ENCODE measurements at places on chromosomes 12 and 14.
A peak's percentile ranks its signal among the peaks of the same experiment; 100 is the strongest.

- DNase-seq = no peak
These were observed 120.0 kb downstream of the DNAI7 start for GRCh38 chr12:25074954-25075353.

- no peak for DNase-seq
These were observed 2.7 kb downstream of the STK38L start for GRCh38 chr12:27246774-27247173.

DNA sequence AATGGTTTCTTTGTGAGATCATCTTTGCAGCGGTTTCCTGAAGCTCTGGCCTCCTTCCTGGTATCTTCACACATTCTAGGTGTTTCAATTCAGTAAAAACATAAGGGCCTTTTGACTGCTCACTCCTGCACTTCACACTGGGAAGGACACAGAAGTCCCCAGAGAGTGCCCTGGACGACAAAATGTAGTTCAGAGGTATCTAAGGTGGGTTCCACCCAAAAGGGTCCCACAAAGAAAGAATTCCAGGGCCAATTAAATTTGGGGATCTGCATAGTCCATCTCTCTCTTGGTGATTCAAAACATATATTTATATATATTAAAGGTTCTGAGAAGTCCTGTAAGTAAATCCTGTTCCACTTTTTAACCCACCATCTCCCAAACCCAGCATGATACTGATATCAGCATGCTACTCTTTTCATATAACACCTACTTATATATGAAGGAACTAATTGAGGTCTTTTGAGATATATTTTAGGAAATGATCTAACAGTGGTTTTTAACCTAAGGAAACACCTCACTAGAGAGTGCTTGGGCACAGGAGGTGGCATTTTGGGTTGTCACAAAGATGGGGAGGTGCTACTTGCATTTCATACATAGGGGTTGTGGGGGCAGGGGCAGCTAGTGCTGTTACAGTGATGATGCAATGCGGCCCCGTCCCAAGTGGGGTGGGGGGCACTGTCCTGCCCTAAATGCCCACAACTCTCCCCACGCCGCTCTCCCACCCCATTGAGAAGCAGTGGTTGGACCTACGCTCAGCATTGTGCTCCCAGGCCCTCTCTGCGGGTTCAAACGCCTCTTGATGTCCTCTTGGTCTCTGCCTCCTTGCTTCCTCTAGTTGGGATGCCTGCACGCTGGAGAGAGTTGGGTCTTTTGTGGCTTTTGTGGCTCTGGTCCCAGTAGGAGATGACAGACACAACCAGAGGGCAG is 109.4 kb downstream of the ARF6 start:
- DNase-seq = no peak

DNA sequence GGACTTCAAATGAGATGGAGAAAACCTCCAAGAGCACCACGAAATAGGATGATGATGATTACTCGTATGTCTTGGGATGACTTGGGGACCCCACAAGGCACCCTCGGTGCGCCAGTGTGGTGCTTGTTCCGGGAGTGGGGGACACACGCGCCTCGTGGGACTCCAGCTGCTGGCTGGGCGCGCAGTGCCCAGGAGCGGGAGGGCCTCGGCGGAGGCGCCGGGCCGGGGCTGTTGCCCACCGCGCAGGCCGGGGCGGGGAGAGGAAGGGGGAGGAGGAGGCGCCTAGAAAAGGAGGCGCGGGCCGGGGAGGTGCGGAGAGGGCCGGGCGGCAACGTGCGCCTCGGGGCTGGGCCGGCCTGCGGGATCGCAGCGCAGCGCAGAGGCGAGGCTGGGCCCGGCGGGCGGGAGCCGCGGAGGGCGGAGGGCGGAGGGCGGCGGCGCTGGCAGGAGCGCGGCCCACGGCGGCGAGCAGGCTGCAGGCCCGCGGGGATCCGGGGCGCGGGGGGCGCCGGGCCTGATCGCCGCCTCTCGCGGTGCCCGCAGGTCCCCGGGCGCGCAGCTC is at the start of gene RFLNA:
RFLNA (plus strand) TSS at position 314 of the 562 bp plus-strand sequence. CDS start 337 bp downstream, outside the sequence.
- no peak for DNase-seq

DNA sequence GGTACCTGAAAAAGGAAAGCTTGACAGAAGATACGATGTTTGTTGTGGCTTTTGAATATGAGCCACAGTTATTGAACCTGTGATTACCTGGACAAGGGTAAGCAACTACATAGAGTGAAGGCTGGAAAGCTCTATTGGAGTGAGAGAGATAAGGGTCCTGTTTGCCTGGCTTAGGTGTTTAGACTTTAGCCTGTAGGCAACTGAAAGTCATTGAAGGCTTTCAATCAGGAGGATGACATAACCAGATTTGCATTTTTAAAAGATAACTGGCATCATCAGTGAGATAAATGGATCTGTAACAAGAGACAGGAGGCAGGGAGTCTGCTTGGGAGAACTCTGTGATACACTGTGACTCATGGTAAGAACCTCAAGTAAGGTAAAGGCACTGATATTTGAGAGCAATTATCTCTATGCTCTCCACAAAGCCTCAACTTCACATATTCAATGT is 128.9 kb upstream of the SOX5 start:
- DNase-seq = no peak

DNA sequence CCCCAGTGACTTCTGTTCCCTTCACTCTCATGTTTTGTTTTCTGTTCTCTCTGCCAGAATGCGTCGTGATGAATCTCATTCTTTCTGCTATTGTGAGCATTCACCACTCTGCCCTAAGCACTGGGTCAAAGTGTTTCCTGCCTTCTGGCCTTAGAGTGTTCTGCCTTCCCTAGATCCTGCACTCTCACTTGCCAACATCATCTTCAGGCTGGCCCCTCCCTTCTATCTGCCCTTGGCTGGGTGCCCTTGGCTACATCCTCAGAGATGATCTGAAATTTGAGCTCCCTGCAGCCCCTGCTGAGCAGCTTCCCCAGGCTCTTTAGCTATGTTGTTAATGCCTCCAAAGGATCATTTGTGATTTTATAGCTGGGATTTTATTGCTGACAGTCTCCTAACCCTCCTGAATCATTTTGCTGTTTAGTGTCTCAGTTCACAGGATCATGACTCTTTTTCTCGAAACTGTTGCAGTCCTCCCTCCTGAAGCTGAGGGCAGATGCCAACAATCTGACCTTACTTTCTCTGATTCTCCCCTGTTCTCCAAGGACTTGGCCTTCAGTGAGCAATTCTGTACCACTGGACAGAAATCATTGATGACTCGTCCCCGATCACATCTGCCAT is 4.5 kb downstream of the DHRS2 start:
- no peak for DNase-seq

GRCh38 chr14:96088481-96088880 is 49.3 kb downstream of the C14orf132 start:
- DNase-seq = no peak

- no peak for DNase-seq
These were observed 95.8 kb downstream of the TMTC3 start for GRCh38 chr12:88237954-88238353.

- DNase-seq = no peak
These were observed 59.7 kb upstream of the NAP1L1 start for GRCh38 chr12:76144245-76144549.

- no peak for DNase-seq
These were observed 21.9 kb upstream of the CERS5 start for GRCh38 chr12:50188875-50189575.

- DNase-seq = peak; percentile 6
These were observed 39.8 kb downstream of the IFNG start for GRCh38 chr12:68119724-68120211.

DNA sequence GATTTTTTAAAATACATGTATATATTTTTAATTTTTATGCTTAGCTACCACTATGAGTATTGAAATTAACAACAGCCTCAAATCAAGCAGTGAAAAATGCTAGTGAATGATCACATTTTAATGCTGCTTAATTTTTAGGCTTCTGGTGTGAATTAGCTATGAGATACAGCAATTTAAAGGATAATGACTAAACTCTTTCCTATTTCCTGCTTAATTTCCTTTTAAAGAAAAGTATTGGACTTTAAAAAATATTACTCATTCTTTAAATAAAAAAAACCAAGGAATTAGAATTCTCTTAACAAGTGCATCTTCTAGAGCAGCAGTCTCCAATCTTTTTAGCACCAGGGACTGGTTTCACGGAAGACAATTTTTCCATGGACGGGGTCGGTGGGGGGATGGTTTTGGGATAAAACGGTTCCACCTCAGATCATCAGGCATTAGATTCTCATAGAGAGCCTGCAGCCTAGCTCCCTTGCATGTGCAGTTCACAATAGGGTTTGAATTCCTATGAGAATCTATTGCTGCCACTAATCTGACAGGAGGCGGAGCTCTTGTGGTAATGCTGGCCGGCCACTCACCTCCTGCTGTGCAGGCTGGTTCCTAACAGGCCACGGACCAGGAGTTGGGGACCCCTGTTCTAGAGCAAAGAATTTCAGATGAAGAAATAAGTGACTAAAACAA is 18.6 kb upstream of the NTN4 start:
- no peak for DNase-seq

DNA sequence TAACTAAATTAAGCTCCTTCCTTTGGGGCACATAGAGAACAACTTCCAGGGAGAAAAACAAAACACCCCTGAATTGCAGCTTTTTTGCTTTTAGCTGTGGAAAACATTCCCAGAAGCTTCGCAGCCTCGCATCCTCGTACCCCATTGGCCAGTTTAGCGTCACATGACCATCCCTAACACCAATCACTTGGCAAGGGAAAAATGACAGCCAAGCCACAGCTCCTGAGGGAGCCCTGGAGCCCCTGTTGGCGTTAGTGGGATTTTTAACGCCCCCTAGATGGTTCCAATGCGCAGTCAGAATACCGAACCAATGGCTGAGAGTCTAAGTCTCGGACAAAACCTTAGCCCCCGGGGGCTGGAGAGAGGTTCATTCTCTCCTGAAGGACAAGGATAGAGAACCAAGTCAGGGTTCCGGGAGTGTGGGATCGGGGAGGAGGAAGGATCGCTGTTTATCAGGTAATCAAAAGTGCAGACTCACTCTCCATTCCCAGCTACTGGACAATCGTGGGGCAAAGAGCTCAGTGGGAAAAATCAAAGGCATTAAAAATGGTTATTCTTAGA is 135.6 kb upstream of the HIF1A start:
- no peak for DNase-seq

DNA sequence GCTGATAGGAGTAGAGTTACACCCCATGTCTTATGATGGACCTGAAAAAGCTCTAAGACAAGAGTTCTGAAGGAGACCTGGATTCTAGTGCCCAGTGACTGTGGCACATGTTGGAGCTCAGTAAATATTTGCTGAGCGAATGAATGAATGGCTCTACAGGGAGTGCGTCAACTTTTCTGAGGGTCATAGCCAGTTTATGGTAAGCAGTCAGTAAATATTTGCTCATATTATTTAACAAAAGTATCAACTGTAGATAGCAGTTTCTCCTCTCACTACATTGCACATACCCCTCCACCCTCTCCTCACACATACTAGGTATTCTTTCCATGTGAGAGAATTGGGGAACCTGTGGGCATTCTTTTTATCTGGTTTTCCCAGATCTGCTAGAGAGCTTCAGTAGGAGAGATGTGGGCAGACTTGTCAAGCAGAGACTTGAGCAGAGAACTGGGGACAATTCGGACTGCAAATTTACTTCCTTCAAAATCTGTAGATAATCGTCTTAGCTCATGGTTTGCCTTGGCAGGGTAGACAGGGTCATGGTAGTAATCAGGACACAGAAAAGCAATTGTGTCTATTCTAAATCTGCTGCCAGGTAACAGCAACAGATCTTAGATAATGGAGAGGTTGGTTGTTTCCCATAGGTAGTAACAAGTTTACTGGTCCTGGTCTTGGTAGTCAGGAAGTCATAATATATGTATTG is 5.7 kb downstream of the SLC4A8 start:
- no peak for DNase-seq

- peak; percentile 81 for DNase-seq
These were observed 5.2 kb upstream of the KRT85 start for GRCh38 chr12:52372216-52373154.

- no peak for DNase-seq
These were observed 699 bp upstream of the CD69 start for GRCh38 chr12:9761419-9761781.
